Activated naive CD8-positive, alpha-beta T cell treated with anti-CD3 and anti-CD28 coated beads, Interleukin-2, amount 10 ng/mL, durations not matched to agents 7 days and 5 days (primary cell): ENCODE measurements at places on chromosomes 16 and 17. TPM values are rescaled to one million over a fixed set of nuclear protein-coding genes. Genes with fewer than 3 reads are reported as not detected.

The MPP3 gene
- not detected for total RNA-seq

The TP53TG3C gene
- total RNA-seq = not detected

The SECTM1 gene
- 1.0 TPM for total RNA-seq

The CTRB2 gene
- not detected for total RNA-seq

The CD300H gene
- total RNA-seq = not detected

The ASGR2 gene
- total RNA-seq = not detected

The OR3A3 gene
- total RNA-seq = not detected

DNA sequence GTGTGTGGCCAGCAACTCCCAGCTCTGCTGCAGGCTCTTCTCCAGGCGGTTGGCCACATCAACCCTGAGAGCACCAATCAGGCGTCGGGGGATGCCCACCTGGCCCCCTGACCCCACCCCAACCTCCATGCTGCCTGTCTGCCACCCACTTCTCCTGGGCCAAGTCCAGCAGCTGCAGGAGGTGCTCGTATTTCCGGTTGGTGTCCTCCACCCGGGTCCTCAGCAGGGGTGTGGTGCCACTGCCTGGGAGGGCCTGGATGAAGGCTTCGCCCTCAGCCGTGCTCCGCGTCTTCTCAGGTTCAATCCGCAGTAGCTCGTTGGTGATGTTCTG lies 44.6 kb downstream of the UBN1 start:
- no peak overlapping the region for H3K27ac ChIP-seq
- no peaks in the 10 kb centered on the region for H3K36me3 ChIP-seq
- no peaks in the 10 kb centered on the region for H3K27me3 ChIP-seq
- no peaks in the 10 kb centered on the region for H3K4me1 ChIP-seq
- no peak overlapping the region for H3K4me3 ChIP-seq
- DNase-seq = no peak

DNA sequence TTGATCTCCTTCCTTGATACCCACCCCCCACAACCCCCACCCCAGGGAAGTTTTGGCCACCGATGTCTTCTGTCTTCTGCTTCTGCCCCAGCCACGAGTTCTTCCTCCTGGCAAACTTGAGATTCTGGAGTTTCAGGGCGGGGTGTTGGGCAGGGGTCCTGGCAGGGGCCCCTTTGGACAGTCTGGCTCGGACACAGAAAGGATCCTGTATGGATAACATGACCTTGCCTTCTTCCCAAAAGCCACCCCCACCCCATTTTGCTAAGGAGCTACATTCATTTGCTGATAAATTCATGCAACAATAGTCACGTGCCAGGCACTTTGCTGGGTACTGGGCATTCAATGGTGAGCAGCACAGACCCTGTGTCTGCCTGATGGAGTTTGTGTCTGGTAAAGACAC lies 5.9 kb upstream of the COL1A1 start:
- H3K4me1 ChIP-seq = peaks cover 5% of the 10 kb centered on the region
- no peaks in the 10 kb centered on the region for H3K36me3 ChIP-seq
- no peak overlapping the region for H3K27ac ChIP-seq
- H3K27me3 ChIP-seq = peaks cover 68% of the 10 kb centered on the region
- DNase-seq = no peak

DNA sequence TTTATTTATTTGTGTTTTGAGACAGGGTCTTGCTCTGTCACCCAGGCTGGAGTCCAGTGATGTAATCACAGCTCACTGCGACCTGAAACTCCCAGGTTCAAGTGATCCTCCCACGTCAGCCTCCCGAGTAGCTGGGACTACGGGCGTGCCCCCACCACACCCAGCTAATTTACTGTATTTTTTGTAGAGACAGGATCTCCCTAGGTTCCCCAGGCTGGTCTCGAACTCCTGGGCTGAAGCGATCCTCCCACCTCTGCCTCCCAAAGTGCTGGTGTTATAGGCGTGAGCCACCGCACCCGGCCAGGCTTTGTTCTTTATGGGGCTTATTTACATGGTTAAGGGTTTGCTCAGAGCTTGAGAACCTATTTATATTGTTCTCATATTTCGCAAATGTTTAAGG lies 5.8 kb upstream of the MEIOB start:
- H3K27ac ChIP-seq = no peak overlapping the region
- DNase-seq = no peak
- H3K4me3 ChIP-seq = no peak overlapping the region
- H3K36me3 ChIP-seq = no peaks in the 10 kb centered on the region
